ENCODE measurements at places on chromosomes 12 and 14.

GRCh38 chr12:132807295-132808092, 21.2 kb downstream of the GOLGA3 start:
- no peak for DNase-seq

- no peak for DNase-seq
Measured at GRCh38 chr14:103527408-103528145, 1.4 kb upstream of the TRMT61A start.

- DNase-seq = no peak
Measured at GRCh38 chr12:101230547-101230946, 20.5 kb upstream of the SLC5A8 start.

DNA sequence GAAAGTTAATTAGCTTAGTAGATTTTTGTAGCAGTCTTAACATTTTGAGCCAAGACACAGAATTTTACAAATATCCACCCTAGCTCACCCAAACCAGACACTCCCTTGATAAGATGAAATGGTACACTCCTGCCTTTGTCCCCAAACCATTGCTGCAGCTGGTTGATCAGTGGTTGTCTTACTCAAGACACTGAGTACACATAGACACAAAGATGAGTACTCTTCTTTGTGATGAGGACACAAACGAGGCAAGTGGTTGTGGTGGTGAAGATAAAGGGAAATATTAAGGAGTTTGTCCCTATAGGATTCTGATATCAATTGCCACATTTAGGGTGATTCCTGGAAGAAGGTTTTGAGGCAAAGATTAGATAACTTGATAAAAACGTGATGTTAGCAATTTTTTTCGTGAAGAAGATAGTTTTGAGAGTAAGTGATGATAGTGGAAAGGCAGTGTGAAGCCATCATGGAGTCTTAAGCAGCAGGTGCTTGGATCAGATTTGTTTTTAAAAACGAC, 21.4 kb upstream of the ATP2B1 start:
- no peak for DNase-seq

- no peak for DNase-seq
Measured at GRCh38 chr14:94539181-94539580, 22.1 kb upstream of the SERPINA4 start.

- no peak for DNase-seq
Measured at GRCh38 chr12:79782172-79782900, 91.6 kb upstream of the PAWR start.

Data from stimulated activated CD4-positive, alpha-beta T cell treated with anti-CD3 and anti-CD28 coated beads, TNF-alpha, amount 100 ng/mL, for 1 hour (primary cell).